ENCODE measurements at places on chromosomes 5 and 9.

DNA sequence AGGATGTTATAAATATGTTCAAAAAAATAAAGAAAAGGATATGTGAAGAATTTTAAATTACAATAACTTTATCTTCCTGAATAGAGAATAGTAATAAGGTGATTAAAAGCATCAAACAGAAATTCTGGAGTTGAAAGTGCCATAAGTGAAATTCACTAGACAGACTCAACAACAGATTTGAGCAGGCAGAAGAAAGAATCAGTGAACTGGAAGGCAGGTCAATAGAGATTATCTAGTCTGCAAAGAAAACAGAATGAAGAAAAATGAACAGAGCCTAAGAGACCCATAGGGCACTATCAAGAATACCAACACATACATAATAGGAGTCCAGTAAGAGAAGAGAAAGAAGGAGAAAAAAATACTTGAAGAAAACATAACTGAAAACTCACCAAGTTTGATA is 162.1 kb downstream of the ROR2 start:
- no peak for DNase-seq

- no peak for DNase-seq
Observed at GRCh38 chr5:93034621-93035590, 546.1 kb downstream of the NR2F1-AS1 start.

DNA sequence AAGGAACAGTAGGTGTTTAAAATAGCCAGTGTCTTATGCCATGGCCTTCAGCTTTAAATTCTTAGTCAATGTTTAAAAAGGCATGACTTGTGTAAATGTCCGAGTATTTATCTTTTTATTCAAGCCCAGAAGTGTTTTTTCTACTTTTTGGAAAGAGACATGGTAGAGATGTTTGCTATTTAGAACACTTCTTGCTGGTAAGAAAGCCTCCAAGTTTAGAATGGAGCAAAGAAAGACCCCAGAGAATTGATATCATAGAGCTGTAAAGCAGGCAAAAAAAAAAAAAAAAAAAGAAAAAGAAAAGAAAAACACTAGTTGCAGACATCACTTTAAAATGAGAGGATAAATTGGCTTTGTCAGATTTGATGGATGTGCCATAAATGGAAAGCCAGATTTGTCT is 375.1 kb downstream of the TMEM167A start:
- DNase-seq = no peak

DNA sequence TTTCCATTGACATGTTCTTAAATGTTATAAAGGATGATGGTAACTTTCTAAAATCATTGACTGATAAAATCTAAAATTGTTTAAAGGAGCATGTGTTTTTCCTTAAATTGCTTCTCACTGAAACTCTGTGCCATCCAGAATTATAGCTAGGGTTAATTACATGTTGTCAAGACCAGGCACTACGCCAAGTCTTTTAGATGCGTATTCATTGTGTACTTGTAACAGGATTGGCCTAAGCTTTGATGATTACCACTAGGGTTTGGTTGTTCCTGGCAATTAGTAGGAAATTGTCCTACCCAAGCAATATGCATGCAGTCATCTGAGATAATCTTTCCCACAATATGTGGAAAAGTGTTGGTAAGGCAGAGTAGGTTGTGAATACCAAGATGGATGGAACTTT is 43.8 kb downstream of the PRKACG start:
- no peak for DNase-seq

DNA sequence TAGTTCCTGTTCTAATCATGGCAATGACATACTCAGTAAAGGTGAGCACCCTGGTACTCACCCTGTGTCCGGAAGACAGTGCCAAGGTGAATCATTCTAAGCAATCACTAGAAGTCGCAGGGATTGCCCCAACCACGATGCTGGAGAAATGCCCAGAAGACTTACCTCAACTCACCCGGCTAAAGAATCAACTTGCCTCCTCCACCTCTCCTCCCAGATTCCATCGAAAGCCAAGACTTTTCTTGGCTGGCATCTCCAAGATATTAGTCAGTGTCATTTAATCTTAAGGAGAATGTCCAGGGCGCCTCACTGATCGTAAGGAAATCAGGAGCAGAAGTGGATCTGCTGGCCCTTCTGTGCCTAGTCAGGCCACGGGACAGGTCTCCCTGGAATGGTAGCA is 204.9 kb downstream of the ERCC6L2 start:
- no peak for DNase-seq

DNA sequence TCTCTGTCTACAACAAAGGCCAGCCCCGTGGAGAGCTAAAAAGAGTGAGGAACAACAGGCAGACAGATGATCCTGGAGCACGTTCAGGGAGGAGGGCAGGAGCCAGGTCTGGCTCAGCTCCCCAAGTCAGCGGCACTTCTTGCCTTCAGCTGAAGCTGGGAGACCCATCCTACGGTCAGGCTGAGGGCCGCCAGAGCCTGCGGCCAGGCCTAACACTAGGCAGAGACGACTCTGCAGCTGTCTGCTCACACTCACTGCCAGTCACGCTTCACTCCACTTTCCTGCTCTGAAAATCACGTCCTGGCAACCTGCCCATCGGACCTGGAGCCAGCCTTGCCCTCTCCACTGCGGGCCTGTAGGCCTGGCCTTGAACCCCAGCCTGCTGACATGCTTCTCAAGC is 160.9 kb upstream of the LHFPL2 start:
- no peak for DNase-seq

DNA sequence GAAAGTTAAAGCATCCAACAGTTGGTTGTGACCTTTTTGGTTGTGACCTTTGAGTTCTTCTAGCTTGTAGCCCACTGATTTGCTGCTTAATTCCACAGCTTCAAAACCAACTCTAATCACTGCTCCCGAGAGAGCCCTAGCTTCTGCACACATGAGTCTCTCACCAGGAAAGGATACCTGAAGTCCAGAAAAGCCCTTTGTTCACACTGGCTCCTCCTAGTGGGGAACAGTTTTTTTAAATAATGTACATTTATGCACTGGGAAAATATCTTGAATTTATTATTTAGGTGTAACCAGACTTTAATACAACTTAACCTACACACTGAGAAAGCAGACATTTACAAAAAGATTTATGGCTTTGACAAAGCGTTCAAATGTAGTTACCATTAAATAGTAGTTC is 120.2 kb upstream of the CCDC152 start:
- DNase-seq = no peak

GRCh38 chr5:147860641-147861025 is 17.9 kb upstream of the SCGB3A2 start:
- DNase-seq = no peak

DNA sequence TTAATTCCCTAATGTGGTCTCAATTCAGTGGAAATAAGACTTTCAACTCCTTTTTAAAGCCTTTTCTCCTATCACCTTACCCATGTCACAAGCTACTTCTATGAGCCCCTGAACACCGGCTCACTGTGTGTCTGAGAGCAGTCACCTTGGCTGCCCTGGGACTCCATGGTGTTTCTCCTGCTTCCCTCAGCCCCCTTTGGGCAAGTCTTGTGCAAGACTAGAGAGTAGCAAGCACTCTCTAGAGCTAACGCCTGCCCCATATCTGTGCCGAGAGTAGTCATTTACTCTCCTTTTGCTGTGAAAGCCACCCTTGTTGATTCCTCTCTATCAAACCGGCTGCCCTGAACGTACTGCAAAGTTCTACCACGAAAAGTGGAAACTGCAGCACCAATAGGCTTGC is 77.9 kb upstream of the DAB2 start:
- DNase-seq = no peak

DNA sequence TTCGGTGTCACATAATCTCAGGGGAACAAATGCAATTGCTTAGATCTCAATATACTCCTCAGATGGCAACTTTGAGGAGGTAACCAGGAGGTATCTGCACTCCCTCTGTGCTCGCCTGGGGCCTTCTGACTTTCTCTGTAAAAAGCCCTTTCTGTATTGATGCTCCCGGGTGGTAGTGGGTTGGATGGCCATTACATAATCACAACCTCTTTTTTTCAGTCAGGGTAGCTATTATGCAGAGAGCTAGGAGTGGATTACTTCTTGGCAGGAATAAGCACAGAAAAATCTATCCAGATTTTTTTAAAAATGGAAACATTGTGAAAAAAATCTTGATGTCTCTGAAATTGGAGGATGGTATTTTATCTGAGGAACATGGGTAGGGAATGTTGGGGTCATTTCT is 116.6 kb downstream of the SH3GL2 start:
- no peak for DNase-seq

GRCh38 chr5:119864286-119864685 is 234.9 kb downstream of the FAM170A start:
- DNase-seq = no peak

- peak; percentile 29 for DNase-seq
Observed at GRCh38 chr5:39716532-39717028, 291.8 kb upstream of the DAB2 start.

DNA sequence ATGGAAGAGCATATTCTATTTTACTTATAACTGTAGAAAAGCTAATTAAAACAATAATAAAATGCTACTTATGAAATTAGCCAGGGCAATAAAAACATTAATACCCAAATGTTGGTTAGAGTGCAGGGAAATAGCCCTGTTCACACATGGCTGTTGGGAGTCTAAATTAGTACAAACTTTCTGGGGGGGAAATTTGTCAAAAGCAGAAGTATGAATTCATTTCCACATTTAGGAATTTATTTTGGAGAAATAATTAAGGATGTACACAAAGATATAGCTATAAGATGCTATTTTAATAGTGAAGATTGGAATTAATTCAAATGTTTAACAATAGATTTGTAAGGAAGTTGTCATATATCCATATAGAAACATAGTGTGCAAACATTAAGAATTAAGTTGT is 190.5 kb downstream of the SEC61B start:
- DNase-seq = no peak

GRCh38 chr5:93019896-93020295 is 561.1 kb downstream of the NR2F1-AS1 start:
- DNase-seq = no peak

DNA sequence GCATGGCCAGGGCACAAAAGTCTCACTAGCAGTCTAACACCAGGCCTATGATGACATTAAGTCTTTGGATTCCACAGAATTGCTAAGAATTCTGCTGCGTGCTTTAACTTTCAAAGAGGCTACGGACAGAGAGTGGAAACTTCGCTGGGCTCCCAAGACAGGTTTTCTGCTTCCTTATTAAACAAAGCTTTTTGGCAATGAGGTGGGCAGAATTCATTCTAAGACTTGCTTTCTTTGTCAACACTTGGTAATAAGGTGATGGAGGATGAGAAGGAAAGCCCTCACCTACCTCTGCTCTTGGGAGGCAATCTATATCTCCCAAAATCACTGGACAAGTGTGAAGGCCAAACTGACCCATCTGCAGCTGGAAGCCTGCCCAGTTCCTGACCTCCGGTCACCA is 231.9 kb downstream of the ATPSCKMT start:
- DNase-seq = no peak

DNA sequence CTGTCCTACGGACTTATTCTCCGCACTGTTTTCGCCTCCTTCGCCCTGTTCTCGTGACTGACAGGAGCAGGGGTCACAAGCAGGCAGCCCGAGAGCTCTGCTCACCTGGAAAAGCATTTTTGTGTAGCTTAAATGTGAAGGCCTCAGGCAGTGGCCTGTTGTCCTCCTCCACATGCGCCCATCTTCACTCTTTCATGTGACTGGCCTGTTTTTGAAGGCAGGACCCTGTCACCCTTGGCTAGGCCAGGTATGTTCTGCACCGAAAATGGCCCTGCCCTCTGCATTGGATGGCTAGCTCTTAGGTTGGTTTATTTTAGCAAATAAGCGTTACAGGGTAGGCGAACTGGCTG is 614 bp upstream of the CPLANE1 start:
- DNase-seq = no peak

- no peak for DNase-seq
Observed at GRCh38 chr5:66169534-66169933, 25.4 kb downstream of the SREK1 start.

DNA sequence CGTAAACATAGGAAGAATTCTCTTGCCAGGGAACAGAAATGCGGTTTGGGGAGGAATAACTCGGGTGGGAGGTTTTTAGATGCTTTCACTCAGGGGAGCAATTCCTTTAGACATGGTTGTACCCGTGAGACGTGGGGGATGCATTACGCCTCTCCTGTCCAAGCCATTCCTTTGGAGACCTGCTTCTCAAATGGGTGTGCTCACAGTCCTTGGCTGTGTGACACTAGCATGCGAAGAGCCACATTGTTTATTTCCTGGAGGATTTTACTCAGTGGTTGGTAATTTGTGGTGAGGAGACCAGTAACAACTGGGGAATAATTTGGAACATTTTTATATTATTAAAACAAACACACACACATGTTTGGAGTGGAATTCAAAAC is 18.5 kb downstream of the COL15A1 start:
- no peak for DNase-seq

DNA sequence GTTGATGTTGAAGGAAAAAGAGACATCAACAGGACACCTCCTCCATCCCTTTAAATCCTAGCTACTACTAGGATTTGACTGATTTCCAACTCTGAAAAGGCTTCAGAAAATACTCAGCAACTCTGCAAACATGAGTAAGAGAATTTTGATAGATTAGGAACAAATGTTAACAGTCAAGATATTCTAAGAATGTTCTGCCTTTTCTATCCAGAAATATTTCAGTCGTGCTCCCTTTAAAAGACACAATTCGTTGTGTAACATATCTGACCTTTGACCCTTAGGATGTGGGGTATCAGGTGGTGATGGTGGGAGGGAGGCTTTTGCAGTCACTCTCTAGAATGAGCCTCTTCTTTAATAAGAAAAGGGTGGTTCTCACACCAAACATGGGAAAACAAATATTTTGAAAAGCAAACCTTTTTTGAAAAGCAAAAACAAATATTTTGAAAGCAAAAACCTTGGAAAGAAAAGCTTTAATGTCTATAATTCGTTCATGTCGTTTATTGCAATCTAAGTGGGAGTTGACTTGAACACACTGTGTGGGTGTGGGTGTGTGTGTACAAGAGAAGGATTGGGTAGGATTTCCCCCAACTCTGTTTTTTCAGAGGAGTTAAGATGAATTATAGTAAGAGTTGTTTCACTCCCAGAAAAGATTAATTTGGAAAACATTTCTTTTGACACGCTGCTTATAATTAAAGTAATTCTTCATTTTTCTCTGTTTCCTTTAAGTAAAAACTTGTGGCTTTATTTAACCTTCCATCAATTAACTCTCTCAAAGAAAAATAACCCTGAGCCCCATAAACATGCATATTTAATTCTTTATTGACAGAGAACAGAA is 152.8 kb downstream of the TMEM167A start:
- DNase-seq = no peak

- no peak for DNase-seq
Observed at GRCh38 chr9:9275601-9276000, 1337.2 kb downstream of the PTPRD start.

GRCh38 chr5:176531902-176532493 is 5.2 kb downstream of the RNF44 start:
- DNase-seq = no peak

DNA sequence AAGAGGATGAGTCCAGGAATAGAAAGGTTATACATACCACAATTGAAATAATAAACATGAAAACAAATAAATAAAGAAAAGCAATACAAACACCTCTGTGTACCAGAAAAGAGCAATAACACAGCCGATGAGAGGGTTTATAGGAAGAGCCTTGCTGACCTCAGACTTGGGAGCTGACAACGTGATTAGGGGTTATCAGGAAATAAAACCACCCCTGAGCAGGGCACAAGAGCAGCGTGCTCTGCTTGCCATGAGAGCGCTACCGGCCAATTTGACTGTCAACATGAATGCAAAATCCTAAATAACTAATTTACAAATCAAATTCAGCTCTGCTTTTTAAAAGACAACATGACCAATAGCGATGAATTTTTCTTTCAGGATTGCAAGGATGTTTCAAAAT is 2.6 kb upstream of the FREM1 start:
- no peak for DNase-seq

- DNase-seq = peak; percentile 44
Observed at GRCh38 chr5:180718810-180719453, 20.9 kb downstream of the OR2Y1 start.

All from stimulated activated CD8-positive, alpha-beta memory T cell treated with anti-CD3 and anti-CD28 coated beads, Interleukin-4, amount 100 ng/mL, for 48 hours (primary cell).